ENCODE measurements at places on chromosomes 7 and 10.

- DNase-seq = no peak
Measured at GRCh38 chr7:39847227-39847626, 102.8 kb upstream of the CDK13 start.

- DNase-seq = no peak
Measured at GRCh38 chr10:33674986-33675599, 340.6 kb upstream of the NRP1 start.

- no peak for DNase-seq
Measured at GRCh38 chr7:81014908-81015307, 96.1 kb upstream of the SEMA3C start.

GRCh38 chr7:132420527-132420926 is 155.7 kb downstream of the PLXNA4 start:
- no peak for DNase-seq

DNA sequence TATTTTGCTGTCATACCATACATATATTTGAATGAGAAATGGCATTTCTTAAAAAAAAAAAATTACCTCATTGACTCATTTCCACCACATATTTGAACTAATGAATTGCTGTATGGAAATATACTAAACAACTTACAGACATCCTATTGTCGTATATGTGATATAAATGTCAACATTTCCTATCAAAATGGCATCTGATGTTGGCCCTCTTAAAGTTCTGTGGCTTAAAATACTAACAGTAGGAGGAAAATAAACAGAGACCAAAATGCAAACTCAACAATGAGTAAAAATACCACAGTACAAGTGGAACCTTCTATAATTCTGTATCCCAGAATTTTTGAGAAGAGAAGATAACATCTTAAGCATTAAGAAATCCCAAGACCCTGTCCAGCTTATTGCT is 405.6 kb upstream of the GALNT17 start:
- no peak for DNase-seq
